ENCODE measurements at places on chromosomes 6 and 20. TPM values are rescaled to one million over a fixed set of nuclear protein-coding genes. Genes with fewer than 3 reads are reported as not detected.

Gene SDC4
- 55.6 TPM for total RNA-seq

Gene NKAIN4
- total RNA-seq = not detected

Gene GCM1
- under 0.01 TPM for total RNA-seq

Gene CCN5
- total RNA-seq = not detected

Gene CD24
- 0.38 TPM for total RNA-seq

Gene PLCB1
- 13.1 TPM for total RNA-seq

DNA sequence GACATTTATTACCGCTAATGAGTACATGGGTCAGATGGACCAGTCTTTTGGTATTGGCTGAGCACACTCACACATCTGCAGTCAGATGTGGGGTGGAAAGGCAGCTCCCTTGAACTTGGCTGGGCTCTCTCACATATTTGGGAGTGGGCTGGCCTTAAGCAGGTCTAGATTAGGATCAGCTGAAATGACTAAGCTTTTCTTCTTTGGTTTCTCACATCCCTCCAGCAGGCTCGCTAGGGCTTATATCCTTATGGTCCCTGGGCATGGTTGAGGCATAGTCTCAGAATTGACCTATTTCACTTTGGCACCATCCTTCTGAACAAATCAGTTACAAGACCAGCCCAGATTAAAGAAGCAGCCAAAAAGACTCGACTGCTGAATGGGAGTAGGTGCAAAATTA lies 14.4 kb upstream of the PLCB1 start:
- DNase-seq = no peak

GRCh38 chr6:125839471-125839870 lies 48.7 kb downstream of the NCOA7 start:
- DNase-seq = no peak

GRCh38 chr6:136994782-136995181 lies 50.0 kb downstream of the IL20RA start:
- DNase-seq = no peak

DNA sequence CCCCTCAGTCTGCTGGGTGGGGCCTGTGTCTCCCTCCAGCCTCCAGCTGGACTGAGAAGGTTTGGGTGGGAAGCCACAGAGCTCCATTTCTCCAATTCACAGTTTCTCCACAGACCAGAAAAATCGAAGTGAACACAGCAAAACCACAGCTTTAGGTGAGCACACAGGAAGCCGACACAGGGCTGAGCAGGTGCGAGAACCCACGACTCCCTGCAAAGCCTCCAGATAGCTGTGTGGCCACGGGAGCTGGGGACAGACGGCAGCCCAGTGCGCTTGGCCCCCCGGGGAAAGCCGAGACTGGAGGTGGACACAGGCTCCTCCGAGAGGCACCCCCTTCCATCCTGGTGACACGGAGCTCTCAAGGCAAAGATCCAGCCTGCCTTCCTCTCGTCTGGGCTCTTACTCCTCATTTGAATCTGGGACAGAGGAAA lies 29.0 kb upstream of the MPC1 start:
- DNase-seq = no peak

GRCh38 chr6:148932731-148933130 lies 185.9 kb downstream of the UST start:
- no peak for DNase-seq

DNA sequence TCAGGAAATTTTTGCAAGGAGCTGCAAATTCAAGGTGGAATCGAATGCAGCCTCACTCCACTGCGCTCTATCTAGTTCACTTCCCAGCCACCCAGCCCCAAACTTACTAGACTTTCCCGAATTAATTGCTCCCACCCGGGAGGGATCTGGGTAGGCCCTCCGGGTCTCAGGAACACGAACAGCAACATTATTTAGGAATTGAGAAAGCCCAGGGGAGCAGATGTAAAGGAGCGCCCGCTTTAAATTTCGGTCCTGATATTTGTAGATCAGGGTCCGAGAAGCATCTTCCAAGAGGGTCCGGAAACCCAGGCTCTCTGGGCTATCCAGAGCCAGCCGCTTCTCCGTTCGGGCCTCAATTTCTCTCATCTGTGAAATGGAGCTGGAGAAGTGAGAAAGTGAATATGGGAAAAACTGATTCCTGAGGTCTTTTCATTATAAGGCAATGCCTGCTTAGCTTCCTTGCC lies 490 bp upstream of the ID1 start:
- no peak for DNase-seq

GRCh38 chr20:11921321-11921720 lies 3.6 kb downstream of the BTBD3 start:
- no peak for DNase-seq

- peak; percentile 53 for DNase-seq
Measured at GRCh38 chr6:145705561-145705960, 29.8 kb downstream of the EPM2A start.

DNA sequence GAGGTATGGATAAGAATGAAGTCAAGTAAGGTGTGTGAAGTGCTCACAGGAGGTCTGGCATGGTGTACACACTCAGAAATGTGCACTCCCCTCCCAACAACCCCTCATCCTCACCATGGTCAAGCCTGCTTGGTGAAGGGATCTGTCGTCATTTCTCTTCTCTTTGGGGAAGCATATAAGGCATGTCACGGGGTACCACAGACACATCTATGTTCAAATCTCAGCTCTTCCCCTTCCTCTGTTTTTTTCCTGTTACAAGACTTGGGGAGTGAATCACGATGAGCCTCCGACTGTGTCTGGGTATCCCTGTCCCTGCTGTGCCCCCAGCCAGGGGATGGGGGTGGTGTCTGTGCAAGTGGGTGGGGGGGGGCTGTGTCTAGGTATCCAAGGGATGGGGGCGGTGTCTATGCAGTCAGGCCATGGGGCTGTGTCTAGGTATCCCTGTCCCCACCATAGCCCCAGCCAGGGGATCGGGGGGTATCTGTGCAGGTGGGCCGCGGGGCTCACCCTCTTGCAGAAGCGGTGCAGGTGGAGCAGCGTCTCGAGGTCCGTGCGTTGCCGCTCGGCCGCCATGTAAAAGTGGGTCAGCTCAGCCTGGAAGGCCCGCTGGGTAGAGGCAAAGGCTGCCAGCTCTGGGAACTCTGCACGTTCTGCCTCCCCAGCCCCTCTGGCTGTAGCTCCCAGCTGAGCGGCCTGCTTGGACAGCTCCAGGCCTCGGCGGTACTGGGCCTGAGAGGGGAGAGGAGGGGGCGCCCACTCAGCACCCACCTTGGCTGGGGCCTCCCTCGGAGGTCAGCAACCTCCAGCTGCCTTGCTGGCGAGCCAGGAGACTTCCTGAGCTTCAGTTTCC lies 43.6 kb downstream of the KIAA1755 start:
- DNase-seq = no peak

GRCh38 chr20:52493171-52493721 lies 301.7 kb upstream of the ZFP64 start:
- peak; percentile 94 for DNase-seq

- DNase-seq = no peak
Measured at GRCh38 chr20:40565001-40565681, 123.9 kb downstream of the MAFB start.

DNA sequence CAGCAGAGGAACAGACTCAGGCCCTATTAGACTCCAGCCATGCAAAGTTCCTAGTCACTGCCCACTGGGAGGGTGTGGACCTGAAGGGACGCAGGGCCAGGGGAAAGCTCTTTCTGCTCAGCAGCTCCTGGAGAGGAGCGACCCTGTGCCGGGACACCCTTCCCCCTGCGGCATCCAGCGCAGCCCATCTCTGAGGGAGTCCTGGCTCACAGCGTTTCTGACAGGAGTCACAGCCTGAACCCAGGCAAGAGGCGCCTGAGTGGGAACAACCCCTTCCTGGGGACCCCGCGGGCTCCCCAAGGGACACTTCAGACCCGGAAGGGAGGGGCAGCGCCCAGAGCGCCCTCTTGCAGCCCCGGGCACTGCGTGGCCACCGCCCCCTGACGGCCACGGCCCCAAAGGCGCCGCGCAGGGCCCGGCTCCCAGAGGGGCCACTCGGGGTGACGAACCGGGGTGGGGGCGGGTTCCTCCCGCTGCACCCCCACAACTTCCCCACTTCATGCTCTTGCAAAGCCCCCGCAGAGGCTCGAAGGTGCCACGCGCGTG lies 862 bp downstream of the UCKL1 start:
- no peak for DNase-seq

DNA sequence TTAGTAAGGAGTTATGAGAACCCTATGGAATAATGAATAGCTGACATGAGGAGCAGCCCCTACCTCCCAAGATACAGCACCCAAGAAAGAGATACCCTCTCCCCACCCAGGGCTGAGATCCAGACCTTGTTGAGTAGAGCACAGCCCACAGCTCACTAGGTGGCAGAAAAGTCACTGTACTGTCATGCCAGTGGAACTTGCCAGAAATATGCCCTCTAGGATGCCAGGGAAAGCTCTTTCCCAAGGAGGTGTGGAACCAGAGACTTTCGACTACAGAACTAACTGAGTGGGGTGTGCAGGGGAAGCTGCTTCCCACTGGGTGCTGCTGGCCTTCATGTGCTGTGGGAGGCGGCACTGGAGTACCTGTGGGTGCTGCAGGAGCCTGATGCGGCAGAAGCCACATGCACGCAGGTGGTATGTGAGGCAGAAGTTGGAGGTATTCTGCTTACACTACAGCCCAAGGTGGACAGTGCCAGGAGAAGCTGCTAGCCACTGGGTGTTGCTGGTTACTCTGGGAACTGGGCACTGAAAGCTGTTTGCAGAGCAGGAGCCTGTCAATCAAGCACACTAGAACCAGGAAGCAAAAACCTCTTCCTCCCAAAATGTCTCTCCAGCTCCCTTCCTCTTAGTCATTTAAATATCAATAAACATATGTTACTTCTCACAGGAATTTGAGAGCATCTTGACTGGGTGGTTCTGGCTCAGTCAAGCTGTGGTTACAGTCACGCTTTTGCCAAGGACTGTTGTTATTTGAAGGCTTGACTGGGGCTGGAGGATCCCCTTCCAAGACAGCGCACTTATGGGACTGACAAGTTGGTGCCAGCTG lies 17.8 kb downstream of the ARMC12 start:
- DNase-seq = no peak

DNA sequence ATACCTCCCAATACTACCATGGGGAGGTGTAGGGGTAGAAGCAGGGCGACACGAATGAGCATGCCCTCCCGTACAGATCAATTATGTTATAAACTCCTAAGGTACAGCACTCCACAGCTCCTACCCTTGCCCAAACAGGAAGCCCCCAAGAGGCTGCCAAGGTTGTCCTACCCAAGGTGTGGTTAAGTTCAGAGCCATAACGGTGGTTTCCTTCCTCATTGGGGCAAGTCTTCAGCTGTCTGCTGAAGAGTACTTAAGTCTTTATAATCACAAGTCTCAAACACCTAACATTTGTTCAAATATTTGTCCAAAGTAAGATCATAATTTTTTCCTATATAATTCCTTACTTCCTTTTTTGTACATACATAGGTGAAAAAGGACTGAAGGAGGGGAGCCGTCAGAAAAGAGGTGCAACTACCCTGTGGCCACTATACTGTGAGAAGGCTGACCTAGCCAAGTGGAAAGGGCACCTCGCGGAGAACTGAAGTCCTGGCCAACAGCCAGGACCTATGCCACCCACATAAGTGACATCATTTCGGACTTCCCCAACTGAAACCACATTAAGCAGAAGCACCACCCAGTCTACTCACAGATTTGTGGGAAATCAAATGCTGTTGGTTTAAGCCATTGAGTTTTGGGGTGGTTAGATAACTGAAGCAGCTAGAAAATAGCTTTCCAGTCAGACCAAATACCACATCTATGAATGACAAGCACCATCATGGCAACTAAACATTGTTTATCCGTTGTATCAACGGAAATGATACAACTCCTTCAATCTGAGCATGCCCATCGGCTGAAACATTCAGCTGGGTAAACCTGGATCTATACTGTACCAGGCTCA lies 2.9 kb upstream of the RAB22A start:
- DNase-seq = peak; percentile 58

- DNase-seq = no peak
Measured at GRCh38 chr6:149334682-149335160, 17.2 kb downstream of the TAB2 start.
